ENCODE measurements at places on chromosomes 13 and 19.

GRCh38 chr13:52695856-52696255 is 43.2 kb downstream of the SUGT1 start:
- no peak for DNase-seq

DNA sequence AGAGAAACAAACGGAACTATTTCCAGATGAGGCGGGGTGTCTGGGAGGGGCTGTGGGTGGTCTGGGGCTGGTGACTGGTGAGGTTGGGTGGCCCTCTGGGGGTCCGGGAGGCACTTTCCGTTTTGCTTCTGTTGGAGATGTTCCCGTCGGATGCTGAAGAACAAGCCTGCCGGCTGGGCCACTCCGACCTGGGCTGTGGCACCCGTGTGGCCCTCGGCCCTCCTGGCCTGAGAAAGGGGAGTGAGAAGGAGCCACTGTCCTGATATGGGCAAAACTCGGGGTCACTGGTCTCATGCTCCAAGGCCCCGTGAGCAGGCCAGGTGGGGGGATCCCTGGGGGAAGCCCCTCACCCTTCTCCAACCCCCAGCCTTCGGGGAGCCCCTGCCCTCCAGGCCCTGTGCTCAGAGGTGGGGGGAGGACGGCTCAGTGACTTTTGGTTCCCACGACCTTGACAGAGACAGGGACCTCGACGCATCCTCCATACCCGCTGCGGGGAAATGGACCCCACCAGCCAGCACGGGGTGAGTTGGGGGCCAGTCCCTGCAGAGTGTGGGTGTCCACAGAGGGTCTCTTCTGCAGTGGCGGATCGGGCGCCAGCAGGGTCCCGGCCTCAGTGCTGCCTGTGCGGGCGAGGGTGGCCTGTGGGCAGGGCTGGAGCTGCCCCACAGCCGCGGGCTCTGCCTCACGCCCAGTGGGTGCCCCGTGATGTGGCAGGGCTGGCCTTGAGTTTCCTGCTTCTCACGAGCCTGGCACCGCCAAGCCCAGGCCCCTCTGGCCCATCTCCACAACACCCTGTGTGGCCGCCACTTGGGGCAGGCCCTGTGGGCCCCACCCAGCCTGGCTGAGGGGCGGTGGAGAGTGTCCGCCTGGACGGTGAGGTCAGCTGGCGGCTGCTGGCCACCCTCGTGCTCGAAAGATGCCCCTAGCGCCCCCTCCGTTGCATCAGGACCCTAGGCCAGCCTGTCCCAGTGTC is 4.4 kb upstream of the TBXA2R start:
- DNase-seq: no peak

- no peak for DNase-seq
Measured at GRCh38 chr13:29957320-29957719, 106.9 kb upstream of the UBL3 start.

- DNase-seq: peak; percentile 33
Measured at GRCh38 chr19:5074830-5075394, 106.0 kb downstream of the KDM4B start.

- no peak for DNase-seq
Measured at GRCh38 chr19:4671185-4671851, 1.2 kb upstream of the MYDGF start.

DNA sequence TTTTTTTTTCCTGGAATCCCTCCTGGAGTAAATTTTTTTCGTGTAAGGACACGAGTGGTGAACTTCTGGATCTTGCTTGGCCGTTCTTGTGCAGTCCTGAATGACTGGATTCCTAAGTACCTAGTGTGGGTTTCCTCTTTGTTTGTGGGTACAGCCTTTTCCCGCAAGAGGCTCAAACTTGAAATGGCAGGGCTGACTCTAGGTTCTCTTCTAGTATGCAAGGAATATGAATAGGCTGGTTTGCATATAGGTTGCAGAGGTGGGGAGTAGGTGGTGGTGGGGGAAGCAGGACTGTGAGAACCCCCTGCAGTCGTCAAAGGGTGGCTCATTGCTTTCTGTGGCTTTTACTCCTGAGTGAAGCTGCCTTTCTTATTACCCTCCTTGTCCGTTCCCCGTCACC is 13.6 kb downstream of the UBAC2 start:
- DNase-seq: no peak

DNA sequence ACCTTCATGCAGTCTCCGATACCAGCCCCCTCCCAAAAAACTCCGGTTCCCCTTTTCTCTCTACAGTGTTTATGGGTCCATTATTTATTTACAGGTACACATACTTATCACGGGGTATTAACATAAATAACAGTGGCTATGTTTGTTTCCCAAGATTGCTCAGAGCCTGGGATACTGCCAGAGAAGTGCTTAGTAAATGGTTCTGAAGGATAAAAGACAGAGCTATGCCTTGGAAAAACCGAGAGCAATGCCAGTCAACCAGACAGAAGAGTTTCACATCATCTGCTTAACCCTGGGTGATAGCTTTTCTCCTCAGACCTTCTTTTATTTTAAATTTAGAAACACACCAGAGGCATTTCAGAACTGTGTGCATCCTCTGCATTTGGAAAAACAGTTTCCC is 61.3 kb downstream of the NUFIP1 start:
- no peak for DNase-seq

GRCh38 chr19:574658-575526 is 2.5 kb downstream of the BSG start:
- DNase-seq: no peak

- DNase-seq: no peak
Measured at GRCh38 chr13:48266150-48266549, 33.1 kb downstream of the ITM2B start.

DNA sequence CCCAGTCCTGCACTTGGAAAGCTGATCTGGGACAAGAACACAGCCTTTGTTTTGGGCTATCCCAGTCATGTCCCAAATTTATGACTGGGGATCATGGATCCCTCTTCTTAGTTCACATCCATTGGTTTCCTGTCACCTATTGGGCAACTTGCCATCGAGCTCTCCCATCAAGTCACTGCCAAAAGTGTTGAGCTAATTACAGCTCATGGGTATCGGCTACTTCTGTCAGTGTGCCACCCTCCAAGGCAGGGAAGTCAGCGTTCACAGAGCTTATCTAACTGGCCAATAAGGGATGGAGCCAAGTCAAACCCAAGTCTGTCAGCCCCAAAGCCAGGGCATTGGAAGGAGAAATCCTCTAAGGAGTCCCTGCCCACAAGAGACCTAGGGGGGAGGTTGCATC is 53.2 kb upstream of the KATNAL1 start:
- DNase-seq: no peak

DNA sequence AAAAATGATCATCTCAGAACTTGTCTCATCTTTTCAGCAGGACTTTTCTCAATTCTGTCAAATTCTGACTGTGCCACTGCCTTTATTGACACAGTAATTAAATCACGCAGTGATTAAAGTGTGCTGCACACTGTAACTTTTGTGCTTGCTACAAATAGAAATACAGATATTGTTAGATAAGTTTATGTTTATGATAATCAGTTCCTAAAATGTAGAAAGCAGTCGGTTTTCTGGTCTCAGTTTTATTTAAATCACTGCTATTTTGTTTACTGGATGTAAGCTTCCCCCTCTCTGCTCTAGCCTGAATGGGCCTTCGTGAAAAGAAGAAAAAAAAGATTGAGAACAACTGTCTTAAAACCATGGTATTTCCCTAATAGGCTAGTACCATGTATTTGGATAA is 258.8 kb upstream of the STARD13 start:
- DNase-seq: no peak

DNA sequence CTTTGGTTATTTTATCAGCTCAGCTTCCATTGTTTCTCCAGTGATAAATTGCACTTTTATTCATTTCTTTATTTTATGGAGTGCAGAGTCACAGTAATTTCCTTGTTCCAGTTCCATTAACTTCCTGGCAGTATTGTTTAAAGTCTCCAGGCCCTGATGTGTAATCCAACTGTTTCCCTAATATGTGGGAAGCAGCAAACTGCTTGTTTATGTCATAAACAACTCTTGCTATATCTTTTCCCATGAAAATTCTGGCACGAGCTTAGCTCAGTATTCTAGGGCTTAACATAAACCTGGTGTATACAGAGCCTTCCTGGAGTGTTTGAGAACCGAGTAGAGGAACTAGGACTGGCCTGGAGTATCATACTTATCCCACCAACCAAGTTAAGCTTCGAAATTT is 83.5 kb upstream of the ARGLU1 start:
- DNase-seq: no peak

- no peak for DNase-seq
Measured at GRCh38 chr13:111278258-111278657, 42.2 kb upstream of the TEX29 start.

DNA sequence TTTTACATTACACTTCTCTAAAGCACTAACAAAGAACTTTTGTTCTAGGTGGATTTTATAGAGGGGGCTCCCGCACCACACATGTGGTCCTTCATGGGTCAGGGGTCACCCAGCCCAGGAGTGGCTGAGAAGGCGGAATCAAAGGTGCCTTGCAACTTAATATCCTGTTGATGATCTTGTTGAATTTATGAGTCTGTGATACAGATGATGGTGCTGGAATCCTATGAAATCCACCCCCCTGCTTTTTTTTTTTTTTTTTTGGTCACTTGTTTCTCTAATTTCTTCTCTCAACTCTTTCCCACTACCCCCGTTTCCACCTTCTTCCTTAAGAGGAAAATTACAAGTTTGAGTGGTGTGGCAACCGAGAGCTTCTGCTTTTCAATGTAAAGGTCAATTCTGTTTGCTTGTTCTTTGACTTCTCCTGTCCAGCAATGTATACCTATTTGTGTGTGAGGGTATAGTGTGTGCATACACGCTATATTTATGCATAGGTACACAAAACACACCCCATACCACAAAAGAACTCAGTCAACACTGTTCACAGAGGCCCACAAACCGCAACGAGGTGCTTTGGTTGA is 4.2 kb upstream of the ZIC2 start:
- DNase-seq: no peak

- no peak for DNase-seq
Measured at GRCh38 chr19:49567861-49568441, 12.4 kb downstream of the NOSIP start.

DNA sequence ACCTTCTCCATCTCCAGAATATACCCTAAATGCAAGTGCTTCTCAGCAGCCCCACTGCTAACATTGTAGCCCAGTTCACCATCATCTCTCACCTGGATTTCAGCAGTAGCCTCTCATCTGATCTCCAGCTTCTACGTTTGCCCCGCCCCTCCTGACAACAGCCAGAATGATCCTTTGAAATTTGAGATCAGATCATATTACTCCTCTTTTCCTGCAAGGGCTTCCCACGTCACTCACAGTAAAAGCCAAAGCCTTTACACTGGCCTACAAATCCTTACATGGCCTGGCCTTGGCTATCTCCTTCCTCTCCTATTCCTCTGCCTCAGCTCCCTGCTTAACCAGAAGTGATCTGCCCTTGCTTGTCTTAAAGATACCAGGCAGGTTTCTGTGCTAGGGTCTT is 94.3 kb upstream of the NBEA start:
- no peak for DNase-seq

GRCh38 chr19:50432221-50433028 is at the start of gene MYBPC2:
Gene MYBPC2, plus strand, starts transcription at chr19:50432892. Its CDS starts 62 bp downstream, at chr19:50432954.
- DNase-seq: no peak

DNA sequence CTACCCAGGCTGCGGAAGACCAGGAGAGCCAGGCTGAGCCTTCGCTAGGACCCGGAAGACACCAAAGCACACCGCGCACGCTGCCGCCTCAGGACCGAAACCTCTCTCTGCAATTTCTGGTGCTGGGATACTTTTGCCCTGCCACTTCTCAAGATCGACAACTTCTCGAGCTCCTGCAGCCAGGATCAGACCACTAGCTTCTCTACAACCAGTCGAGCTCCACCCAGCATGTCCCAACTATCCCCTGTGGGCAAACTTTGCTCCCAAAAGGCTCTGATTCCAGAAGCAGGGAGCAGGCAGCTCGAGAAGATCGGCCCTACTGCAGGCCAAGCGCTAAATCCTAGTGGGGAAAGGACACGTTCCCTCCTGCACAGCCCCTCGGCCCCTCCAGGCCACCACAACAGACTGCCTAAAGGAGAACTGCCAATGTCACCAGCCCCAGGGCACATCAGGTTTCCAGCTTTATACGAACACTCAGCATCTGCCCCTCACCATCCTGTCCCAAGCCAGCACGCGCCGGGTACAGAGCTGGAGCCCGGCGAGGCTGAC is 979 bp downstream of the AKAP8 start:
- DNase-seq: peak; percentile 37

DNA sequence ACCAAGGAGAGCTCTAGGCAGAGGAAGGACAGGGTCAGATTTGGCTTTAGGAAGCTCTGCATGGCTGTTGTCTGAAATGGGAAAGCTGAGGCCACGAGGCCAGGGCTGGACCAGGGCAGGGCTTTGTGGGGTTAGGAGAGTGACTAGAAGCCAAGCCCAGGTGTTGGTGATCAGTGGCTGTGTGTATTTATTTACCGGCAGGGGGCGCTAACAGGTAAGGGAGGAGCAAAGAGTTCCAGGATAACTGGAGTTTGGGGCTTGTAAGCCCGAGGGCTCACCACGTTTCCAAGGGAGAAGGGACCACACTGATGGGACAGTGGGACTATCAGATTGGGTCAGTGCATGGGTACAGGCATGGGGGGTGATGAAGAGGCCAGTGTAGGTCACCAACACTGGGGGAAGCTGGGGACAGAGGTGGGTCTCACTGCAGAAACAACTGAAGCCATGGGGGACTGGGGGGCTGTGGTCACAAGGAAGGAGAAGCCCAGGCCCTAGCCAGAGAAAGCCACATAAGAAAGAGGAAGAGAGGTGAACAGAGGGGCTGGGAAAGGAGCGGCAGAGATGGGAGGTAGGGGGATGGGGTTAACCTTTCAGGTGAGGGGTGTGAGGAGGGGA is 3.9 kb downstream of the TMEM147 start:
- peak; percentile 19 for DNase-seq
